ENCODE measurements at places on chromosomes 12 and 14.

- DNase-seq: no peak
Measured at GRCh38 chr14:67438969-67439368, 27.0 kb upstream of the PLEK2 start.

- DNase-seq: no peak
Measured at GRCh38 chr14:34964977-34965764, 17.6 kb upstream of the SRP54 start.

DNA sequence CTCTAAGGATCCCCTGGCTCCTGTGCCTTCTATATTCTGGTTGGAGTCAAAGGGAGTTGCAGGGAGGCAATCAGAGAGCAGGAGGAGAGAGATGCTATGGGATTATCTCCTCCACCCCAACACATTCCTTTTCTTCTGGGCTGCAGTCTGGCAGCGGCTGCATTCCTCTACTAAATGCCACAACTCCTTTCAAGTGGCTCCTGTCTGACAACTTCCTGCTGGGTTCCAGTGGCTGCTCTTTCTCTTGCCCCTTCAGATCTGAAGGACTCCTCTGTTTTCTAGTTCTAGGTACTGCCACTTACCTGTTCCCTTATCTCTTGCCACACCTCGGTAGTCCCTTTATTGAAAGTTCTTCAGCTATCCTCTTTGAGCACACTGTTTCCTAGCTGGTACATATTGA lies 425.0 kb downstream of the SNAPC1 start:
- DNase-seq: no peak

- no peak for DNase-seq
Measured at GRCh38 chr12:124651516-124652273, 84.3 kb upstream of the NCOR2 start.

GRCh38 chr12:88753066-88753465 lies 172.8 kb upstream of the KITLG start:
- DNase-seq: no peak

DNA sequence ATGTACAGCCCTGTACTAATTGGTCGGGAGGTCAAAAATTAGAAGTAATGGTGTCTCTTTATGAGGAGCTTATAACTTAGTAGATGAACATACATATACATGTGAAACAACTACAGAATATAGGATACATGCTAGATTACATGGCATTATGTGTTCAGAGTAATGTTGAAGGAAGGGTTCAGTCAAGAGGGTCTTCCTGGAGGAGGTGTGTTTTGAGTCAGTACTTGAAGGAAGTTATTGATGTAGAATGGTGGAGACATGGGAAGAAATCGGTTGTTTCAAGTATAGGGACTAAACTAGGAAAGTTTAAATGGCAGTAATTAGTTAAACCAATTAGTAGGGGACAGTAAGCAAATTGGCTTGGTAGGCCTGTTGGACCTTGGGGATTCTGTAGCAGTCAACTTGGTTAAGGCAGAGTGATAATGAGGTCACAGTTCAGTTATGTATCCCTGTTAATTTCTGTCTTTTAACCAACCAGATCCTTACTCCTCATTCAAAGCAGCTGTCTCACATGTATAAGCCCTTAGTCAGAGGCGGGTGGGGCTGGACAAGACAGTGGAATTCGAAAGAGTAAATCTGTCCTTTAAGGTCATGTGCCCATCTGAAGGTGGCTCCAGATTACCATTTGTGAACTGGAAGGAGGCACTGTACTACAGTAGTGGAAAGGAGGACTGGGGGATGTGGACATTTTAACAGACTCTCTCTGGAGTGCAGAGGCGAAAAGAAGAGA lies 3.5 kb upstream of the ANKRD52 start:
- DNase-seq: no peak
